Endothelial cell of umbilical vein (primary cell): ENCODE measurements at places on chromosomes 1 and 21. TPM values are rescaled to one million over a fixed set of nuclear protein-coding genes. Genes with fewer than 3 reads are reported as not detected.

Gene EVI5
- 26.2 and 34.4 TPM in 2 replicates for total RNA-seq

- DNase-seq = no peak
These were observed 18.7 kb downstream of the EDN2 start for GRCh38 chr1:41465741-41466140.

GRCh38 chr1:242691610-242691945 is 167.1 kb upstream of the PLD5 start:
- no peak for DNase-seq

Gene PPP1R15B
- 39.8 and 41.7 TPM in 2 replicates for total RNA-seq
